Kidney (tissue), 22 donors: ENCODE measurements at places on chromosomes 6 and 20. TPM values are rescaled to one million over a fixed set of nuclear protein-coding genes. Genes with fewer than 3 reads are reported as not detected.

GRCh38 chr6:154848580-154848979 is 115.4 kb downstream of the SCAF8 start:
- no peak overlapping the region for H3K4me3 ChIP-seq
- no peaks in the 10 kb centered on the region for H3K27me3 ChIP-seq
- no peak overlapping the region for H3K27ac ChIP-seq
- no peaks in the 10 kb centered on the region for H3K36me3 ChIP-seq

- peaks cover 20% of the 10 kb centered on the region for H3K4me1 ChIP-seq
- H3K36me3 ChIP-seq = no peaks in the 10 kb centered on the region
- no peak for DNase-seq
- H3K4me3 ChIP-seq = no peak overlapping the region
- peak overlapping the region; percentile 3 for H3K27ac ChIP-seq
Measured at GRCh38 chr20:34951652-34952051, 4.0 kb downstream of the GSS start.

DNA sequence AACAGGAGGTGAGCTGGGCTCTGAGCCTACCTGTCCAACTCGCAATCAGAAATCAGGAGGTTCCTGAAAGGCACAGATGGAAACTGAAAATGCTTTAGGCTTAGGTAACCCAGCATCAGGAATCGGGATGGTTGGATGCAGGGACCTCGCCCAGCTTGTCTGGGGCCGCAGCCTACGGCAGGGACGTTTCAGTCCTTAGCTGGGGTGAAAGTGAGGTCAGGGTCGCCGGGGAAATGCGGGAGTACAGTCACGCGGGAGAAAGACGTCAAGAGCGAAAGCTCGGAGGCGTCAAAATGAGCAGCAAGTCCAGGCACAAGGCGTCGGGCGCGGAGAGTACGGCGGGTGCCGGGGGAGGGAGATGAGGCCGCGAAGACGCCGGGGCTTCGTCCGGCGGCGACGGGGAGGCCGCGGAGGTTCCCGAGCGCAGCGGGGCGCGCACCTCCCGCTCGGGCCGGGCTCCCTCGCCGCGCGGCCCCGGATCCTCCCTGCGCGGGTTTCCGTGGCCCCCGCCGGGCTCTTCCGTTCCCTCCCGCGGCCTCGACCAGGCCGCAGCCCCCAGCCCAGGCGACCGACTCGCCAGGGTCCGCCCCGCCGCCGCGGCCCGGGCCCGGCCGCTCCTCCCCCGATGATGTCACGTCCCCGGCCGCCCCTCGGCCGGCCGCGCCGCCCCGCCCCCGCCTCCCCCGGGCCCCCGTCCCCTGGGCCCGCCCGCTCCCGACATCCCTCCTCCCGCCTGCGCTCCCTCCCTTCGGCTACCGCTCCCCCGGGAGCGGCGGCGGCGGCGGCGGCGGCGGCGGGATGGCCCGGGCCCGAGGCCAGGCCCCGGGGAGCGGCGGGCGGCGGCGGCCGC is at the start of gene EBF4:
TSS of gene EBF4 (plus strand) at position 745 of the 850 bp plus-strand sequence. CDS start 866 bp downstream, outside the sequence.
- H3K36me3 ChIP-seq = no peaks in the 10 kb centered on the region
- no peaks in the 10 kb centered on the region for H3K4me1 ChIP-seq
- H3K4me3 ChIP-seq = peak within 1 kb of the TSS; percentile 40
- peak; percentile 58 for DNase-seq

GRCh38 chr6:157644043-157644810 is 178.8 kb upstream of the SNX9 start:
- H3K36me3 ChIP-seq = no peaks in the 10 kb centered on the region
- no peak overlapping the region for H3K27ac ChIP-seq
- no peak for DNase-seq
- H3K27me3 ChIP-seq = no peaks in the 10 kb centered on the region
- no peak overlapping the region for H3K4me3 ChIP-seq

The HTR1E gene
- polyA plus RNA-seq = not detected

DNA sequence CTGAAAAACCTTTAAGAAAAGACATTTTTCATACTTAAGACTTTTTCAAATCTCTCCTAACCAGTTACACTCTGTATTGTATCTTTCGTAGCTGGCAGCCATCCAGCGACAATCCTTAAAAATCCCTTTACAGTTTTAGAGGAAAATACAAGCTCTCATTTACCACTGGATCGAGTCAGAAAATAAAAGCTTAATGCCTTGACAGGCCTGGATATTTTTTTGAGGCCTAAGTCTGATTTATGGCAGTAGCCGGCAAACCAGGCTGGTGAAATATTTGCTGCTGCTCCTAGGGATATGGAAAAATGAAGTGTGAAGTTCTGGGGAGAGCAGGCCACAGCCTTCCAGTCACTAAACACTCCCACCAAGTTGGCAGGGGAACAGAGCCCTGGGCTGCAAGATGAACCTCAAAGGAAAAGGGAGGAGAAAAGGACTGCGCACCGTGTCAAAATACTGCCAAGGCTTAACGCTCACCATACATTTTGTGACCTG is 213.0 kb upstream of the SUPT3H start:
- peak overlapping the region; percentile 41 for H3K27ac ChIP-seq
- no peak for DNase-seq
- H3K4me3 ChIP-seq = no peak overlapping the region
- H3K36me3 ChIP-seq = no peaks in the 10 kb centered on the region
- peaks cover 4% of the 10 kb centered on the region for H3K4me1 ChIP-seq

DNA sequence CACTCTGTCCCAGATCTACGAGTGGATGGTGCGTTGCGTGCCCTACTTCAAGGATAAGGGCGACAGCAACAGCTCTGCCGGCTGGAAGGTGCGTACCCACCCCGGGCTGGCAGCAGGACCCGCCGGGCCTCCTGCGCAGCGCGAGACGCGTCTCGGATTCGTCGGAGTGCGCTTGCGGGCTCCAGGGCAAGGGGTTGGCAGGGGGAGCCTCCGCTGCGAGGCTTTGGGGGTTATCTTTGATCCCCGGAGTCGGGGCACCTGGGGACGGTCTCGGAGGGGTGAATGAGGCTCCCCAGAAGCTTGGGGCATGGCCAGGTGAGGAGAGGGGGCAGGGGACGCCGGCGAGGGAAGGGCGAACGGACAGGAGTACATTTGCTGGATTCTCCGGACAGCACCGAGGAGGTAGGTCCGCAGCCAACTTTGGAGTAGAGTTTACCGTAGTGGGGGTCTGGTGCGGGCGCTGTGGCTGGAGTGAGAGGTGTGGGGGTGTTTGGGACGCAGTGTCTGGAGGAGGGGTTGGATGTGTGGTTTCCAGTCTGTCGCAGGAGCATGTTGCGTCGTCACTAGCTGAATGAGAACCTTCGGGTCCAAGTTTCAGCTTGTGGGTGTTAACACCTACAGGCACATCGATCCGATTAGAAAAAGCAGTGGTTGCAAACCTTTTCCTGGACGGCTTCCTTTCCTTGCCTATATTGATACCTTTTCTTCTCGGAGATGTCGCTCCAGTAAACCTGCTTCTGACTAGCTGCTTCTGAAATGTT is 1.2 kb downstream of the FOXO3 start:
- H3K27ac ChIP-seq = peak overlapping the region; percentile 98
- peak overlapping the region; percentile 84 for H3K4me3 ChIP-seq
- H3K36me3 ChIP-seq = no peaks in the 10 kb centered on the region
- H3K27me3 ChIP-seq = no peaks in the 10 kb centered on the region
- DNase-seq = peak; percentile 81

- DNase-seq = no peak
- H3K27ac ChIP-seq = no peak overlapping the region
- no peaks in the 10 kb centered on the region for H3K4me1 ChIP-seq
- H3K27me3 ChIP-seq = no peaks in the 10 kb centered on the region
Measured at GRCh38 chr6:20719980-20720379, 185.7 kb downstream of the CDKAL1 start.

The GPSM3 gene
- 6.2 TPM for polyA plus RNA-seq

- no peak for DNase-seq
- H3K27me3 ChIP-seq = no peaks in the 10 kb centered on the region
- no peak overlapping the region for H3K27ac ChIP-seq
- no peak overlapping the region for H3K4me3 ChIP-seq
Measured at GRCh38 chr6:130520801-130521200, 155.0 kb downstream of the TMEM200A start.

The TMEM74B gene
- polyA plus RNA-seq = 1.6 TPM

The FAM83D gene
- polyA plus RNA-seq = 1.2 TPM
